ENCODE measurements at places on chromosomes 4 and X. TPM values are rescaled to one million over a fixed set of nuclear protein-coding genes. Genes with fewer than 3 reads are reported as not detected.

DNA sequence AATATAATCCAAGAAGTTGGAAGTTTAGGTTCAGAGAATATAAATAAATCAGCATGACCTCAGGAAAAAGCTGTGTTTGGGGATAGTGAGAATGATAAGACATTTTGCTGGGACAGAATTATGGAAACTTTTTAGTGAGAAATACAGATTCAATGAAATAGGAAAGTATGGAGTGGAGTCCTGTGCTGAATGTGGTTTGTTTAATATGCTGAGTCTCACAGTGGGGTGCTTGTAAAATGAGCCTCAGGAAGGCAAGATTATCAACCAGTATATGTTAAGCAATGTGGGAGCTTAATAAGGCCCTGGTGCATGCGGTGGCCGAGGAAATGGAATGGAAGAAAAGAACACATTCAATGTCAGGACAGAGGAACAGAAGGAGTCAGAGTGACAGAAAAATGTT is 1554.7 kb upstream of the TENM3 start:
- no peak overlapping the region for H3K4me3 ChIP-seq
- no peaks in the 10 kb centered on the region for H3K27me3 ChIP-seq

DNA sequence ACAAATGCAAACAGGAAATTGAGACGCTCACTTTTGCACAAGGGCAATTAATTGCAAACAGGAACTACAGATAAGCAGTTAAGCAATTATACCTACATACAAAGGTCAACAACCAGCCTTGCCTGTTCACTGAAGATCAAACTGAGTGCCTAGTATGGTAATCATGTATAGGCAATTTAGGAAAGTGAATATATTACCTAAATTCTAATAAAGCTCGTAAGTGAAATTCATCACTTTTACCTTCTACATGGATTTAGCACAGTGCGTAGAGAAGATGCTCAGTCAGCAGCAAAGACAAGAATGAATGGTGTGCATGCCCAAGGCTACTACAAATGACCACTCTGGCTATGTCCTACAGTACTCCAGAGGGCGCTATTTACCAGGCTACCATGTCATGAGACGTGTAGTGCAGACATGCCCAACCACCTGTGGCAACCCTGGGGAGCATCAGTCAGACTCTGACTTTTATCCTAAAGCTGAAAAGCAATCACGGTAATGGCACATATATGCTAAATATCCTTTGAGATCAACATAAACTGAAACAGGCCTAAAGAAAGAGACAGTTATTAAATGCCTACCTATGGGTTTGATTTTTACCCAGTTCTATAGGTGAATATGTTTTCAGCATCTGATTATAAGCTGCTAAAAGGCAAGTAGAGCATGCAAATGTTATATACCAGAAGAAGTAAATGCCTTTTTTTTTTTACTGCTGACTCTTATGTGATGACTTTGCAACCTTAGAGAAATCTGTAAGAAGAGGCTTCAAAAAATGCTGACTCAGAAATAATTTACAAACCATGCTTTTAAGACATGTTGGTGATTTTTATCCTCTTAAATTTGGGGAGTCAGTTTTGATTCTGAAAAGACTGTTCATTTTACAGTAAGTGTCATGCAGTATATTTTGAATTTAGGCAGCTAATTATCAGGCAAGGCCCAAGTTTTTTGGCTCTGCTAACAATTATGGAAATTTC is 178.0 kb downstream of the PPP3CA start:
- H3K27ac ChIP-seq, result no peak overlapping the region
- no peak overlapping the region for H3K4me3 ChIP-seq
- no peaks in the 10 kb centered on the region for H3K36me3 ChIP-seq
- no peaks in the 10 kb centered on the region for H3K27me3 ChIP-seq
- H3K4me1 ChIP-seq, result no peaks in the 10 kb centered on the region

DNA sequence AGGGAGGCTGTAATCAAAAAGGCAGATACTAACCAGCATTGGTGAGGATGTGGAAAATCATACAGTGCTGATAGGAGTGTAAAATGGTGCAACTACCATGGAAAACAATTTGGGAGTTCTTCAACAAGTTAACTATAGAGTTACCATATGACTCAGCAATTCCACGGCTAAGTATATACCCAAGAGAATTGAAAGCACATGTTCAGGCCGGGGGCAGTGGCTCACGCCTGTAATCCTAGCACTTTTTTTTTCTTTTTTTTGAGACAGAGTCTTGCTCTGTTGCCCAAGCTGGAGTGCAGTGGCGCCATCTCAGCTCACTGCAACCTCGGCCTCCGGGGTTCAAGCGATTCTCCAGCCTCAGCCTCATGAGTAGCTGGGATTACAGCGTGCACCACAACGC is 15.0 kb upstream of the CD99L2 start:
- H3K4me3 ChIP-seq, result no peak overlapping the region
- H3K4me1 ChIP-seq, result no peaks in the 10 kb centered on the region
- DNase-seq, result no peak
- no peaks in the 10 kb centered on the region for H3K27me3 ChIP-seq

GRCh38 chrX:57583477-57583876 is 8.3 kb upstream of the ZXDB start:
- H3K4me1 ChIP-seq, result peaks cover 10% of the 10 kb centered on the region
- H3K27me3 ChIP-seq, result no peaks in the 10 kb centered on the region
- no peak for DNase-seq
- no peak overlapping the region for H3K4me3 ChIP-seq

- no peak overlapping the region for H3K27ac ChIP-seq
- H3K4me1 ChIP-seq, result no peaks in the 10 kb centered on the region
- no peak for DNase-seq
- H3K4me3 ChIP-seq, result no peak overlapping the region
- H3K36me3 ChIP-seq, result peaks cover 18% of the 10 kb centered on the region
Measured at GRCh38 chr4:1991087-1991486, 17.7 kb downstream of the NELFA start.

GRCh38 chr4:150939530-150939929 is 75.6 kb downstream of the LRBA start:
- no peaks in the 10 kb centered on the region for H3K27me3 ChIP-seq
- H3K4me3 ChIP-seq, result no peak overlapping the region
- H3K4me1 ChIP-seq, result peaks cover 11% of the 10 kb centered on the region
- no peak overlapping the region for H3K27ac ChIP-seq
- H3K36me3 ChIP-seq, result peaks cover 3% of the 10 kb centered on the region
- no peak for DNase-seq

GRCh38 chrX:139647597-139647996 is 60.4 kb downstream of the MCF2 start:
- DNase-seq, result no peak
- peaks cover under 1% of the 10 kb centered on the region for H3K27me3 ChIP-seq
- H3K27ac ChIP-seq, result no peak overlapping the region
- no peaks in the 10 kb centered on the region for H3K36me3 ChIP-seq

- H3K4me1 ChIP-seq, result no peaks in the 10 kb centered on the region
- no peak for DNase-seq
- H3K27me3 ChIP-seq, result no peaks in the 10 kb centered on the region
Measured at GRCh38 chr4:19905024-19905423, 346.7 kb upstream of the SLIT2 start.

DNA sequence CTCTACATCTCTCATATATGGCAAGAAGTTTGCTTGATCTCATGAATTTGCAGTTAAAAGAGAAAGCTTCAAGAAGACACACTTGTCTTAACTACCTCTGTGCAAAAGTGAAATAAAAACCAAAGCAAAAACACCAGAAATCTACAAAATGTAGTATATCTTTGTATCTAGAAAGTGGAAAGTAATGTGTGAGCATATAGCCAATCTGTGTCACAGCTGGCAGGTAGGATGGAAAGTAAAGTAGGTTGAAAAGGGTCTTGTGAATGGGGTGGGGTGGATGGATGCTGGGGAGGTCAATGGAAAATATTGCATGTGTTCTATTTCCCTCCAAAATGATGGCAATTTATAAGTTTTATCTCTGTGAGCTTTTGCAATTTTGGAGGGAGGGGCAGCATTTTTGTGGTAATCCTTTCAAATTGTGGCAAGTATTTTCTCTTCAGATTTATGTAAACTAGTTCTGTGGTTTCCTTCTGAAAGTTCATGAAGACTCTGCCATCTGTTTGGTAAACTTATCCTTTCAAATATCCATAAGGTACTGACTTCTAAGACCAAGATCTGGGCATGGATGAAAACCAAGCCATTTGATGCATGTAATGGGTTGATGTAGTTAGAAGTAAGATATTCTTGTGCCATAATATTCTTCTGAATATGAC is 215.9 kb upstream of the GIMD1 start:
- no peak overlapping the region for H3K4me3 ChIP-seq
- no peaks in the 10 kb centered on the region for H3K4me1 ChIP-seq

- no peak overlapping the region for H3K27ac ChIP-seq
- no peaks in the 10 kb centered on the region for H3K4me1 ChIP-seq
- H3K36me3 ChIP-seq, result no peaks in the 10 kb centered on the region
- no peak for DNase-seq
- no peaks in the 10 kb centered on the region for H3K27me3 ChIP-seq
Measured at GRCh38 chr4:158008551-158009218, 164.1 kb downstream of the GASK1B start.

DNA sequence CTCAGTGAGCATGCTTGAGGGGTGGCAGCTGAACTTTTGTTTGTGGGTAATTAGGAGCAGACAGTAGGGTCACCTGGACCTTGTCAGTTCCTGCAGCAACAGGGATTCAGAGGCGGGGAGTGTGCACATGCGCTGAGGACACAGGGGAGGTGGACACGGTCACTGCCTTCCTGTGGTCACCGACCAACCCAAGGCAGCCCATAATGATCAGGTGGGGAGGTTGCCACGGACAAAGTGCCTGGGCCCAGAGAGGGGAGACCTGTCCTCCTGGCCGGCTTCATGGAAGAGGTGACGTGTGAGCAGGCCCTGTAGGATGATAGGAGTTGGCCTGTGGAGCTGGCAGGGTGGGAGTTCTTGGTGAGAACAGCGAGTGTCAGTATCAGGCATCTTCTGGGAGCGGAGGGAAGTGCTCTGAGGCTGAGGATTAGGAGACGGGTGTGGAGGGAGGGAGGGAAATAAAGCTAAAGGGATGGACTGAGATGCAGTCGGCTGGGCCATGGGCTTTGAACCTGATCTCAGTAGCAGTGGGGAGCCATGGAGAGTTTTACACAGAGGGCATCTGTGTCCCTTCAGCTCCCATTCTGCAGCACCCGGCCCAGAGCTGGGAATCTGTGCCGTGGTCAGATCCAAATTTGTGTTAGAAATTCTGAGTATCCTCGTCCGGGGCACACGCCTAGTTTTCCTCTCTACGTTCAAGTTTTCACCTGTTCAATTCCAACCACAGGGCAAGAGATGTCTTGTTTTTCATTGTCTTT is 100.0 kb downstream of the PSAPL1 start:
- H3K27ac ChIP-seq, result no peak overlapping the region
- H3K4me1 ChIP-seq, result no peaks in the 10 kb centered on the region
- H3K4me3 ChIP-seq, result no peak overlapping the region
- no peak for DNase-seq

GIMD1 gene
- not detected for total RNA-seq

DOK7 gene
- not detected for total RNA-seq

PAGE4 gene
- not detected for total RNA-seq

PDE6B gene
- total RNA-seq, result 17.7 TPM

MAGIX gene
- total RNA-seq, result 1.5 TPM

FAM149A gene
- 0.66 TPM for total RNA-seq

GRIPAP1 gene
- 82.7 TPM for total RNA-seq

All from activated CD8-positive, alpha-beta T cell treated with anti-CD3 and anti-CD28 coated beads, Interleukin-2, amount 10 ng/mL, durations not matched to agents 7 days and 5 days (primary cell).